ENCODE measurements at places on chromosomes 2 and 18.

DNA sequence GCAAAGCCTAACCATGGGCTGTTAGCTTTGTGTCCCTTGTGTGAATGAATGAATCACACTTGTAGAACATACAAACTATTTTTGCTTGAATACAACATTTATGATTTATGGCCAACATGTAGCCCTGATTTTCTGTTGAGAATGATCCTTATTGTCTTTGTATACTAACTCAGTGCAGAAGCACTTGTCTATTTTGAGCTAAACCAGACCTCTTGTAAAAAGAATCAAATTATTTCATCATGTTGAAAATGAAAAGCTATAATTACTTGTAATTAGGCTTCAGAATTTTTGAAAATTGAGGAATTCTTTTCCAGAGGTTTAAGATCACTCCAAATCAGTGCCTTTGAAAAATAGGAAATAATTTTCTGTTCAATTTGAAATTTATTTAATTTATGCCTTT lies 85.9 kb downstream of the ZNF407 start:
- DNase-seq: no peak

DNA sequence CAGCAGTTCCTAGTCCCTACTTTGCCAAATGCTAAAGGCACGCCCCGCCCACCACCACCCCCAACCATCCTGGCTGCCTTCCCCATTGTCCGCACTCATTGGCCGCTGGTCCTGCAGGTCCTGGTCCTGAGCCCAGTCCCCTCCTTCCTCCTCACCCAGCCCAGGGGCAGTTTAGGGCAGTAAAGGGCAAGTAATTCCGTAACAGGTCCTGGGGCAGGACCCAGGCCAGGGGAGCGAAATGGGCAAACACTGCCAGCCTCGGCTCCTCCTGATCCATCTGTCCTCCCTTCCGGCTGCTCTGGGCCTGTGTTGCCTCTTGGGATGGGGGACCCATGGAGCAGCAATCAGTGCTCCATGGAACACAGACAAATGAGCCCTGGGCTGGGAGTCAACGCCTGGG lies 6.1 kb downstream of the ADCY3 start:
- no peak for DNase-seq

GRCh38 chr18:38900445-38900844 lies 1334.8 kb upstream of the CELF4 start:
- DNase-seq: no peak

DNA sequence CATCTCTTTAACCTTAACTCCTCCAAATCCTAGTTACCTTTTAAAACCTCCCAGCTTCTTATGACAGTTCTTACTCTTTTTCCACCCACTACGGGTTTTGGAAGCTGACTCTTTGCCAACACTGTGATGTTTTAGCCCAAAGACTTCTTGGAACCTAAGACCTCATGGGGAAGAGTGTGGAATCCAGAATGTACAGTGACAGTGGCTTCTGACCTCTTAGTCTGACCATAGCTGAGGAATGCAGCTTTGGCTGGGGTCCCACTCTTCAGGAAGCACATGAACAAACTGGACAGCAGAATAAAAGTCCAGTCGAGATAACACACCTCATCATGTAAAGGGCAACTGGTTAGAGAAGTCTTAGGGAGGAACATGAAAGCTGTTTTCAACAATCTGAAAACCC lies 161.1 kb upstream of the PKDCC start:
- DNase-seq: no peak

- DNase-seq: no peak
Observed at GRCh38 chr2:102055346-102055990, 63.7 kb downstream of the IL1R2 start.

- no peak for DNase-seq
Observed at GRCh38 chr2:182638667-182639066, 77.4 kb upstream of the DNAJC10 start.

DNA sequence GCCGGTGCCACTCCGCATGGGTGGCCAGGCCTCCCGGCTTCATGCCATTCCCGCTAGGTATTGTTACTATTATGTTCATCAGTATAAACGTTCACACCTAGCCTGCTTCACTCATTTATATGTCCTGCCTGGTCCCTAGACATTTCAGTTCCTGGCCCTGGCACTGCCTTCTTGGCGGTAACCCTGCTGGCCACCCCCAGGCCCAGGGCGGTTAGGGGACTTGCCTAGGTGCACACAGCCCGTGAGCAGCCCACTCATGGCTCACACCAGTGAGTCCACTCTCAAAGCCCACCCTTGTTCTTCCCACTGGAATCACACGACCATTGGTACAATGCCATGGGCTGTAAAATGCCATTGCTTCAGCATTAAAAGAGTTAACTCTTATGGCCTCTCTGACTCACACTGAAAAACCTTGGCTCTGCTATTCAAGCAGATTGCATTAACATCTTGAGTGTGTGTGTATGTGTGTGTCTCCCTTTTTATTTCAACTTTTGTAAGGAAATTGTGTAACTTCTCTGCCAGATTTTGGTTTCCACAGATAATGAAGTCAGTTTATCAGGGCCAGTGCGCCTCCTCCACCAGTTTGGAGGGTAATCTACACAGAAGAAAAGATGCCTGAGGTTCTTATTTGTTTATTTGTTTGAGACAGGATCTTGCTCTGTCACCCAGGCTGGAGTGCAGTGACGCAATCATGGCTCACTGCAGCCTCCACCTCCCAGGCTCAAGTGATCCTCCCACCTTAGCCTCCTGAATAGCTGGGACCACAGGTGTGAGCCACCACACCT lies 74.2 kb downstream of the RAB31 start:
- no peak for DNase-seq

DNA sequence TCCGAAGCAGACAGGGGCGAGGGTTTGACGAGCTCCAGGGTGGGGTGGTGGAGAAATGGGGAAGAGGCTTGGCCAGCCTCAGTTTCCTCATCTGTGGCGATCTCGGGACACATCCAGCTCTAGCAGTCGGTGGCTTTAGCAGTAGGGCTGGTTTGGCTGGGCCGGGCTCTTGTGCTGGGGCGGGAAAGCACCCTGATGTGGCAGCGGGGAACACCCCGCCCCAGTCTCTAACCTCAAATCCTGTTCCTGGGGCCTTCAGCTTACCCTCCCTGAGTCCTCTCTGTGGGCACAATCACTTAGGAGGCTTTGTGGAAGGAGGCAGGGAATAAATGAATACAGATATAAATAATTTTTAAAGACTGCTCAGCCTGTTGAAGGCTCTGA lies 26.5 kb upstream of the MCFD2 start:
- DNase-seq: peak; percentile 83

- no peak for DNase-seq
Observed at GRCh38 chr2:20939931-20940795, 103.7 kb downstream of the APOB start.

DNA sequence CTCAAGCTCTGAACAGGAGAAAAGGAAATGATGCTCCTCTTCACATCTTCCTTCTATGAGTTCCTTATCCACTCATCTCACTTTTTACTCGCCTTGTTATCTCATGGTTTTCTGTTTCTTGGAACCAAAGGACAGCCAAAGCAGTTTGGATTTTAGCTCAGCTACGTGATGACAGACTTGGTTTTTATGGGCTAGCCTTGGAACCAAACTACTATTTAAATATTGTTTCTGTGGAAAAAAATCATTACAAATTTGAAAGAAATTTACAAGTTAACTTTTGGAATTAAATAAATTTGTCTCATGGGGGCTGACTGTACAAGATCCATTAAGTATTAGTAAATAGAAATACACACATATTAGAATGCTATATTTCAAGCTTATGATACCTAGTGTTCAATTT lies 727.8 kb upstream of the FANCL start:
- no peak for DNase-seq
